ENCODE measurements at places on chromosomes 4 and X.

DNA sequence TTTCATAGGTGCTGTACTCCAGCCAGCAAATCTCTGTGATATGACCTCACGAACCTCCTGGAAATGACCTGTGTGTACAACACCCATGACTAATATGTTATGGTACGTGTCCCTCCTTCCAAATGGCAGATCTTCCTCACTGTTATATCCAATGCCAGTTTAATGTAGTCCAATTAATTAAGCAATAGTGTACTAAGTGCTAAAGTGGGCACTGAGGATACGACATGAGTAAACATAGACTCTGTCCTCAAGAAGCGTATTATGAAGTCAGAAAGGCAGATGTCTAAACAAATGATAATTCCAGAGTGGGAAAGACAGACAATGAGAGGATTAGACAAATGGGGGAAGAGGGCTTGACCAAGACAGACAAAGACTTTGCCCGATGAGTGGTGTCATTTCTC, 33.9 kb downstream of the GPRIN3 start:
- no peak for DNase-seq

DNA sequence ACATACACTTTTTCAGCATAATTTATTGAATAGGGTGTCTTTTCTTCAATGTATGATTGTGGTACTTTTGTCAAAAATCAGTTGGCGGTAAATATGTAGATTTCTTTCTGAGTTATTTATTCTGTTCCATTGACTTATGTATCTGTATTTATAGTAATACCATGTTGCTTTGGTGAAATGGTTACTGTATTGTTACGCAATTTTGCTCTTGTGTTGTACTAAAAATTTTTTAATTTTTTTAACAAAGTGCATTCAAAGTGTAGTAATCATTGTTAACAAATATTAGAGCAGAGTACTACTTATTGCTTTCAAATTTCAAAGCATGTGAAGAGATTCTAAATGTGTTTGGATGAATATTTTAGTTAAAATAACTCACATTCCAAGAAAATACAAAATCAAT, 915.4 kb downstream of the PCDH19 start:
- DNase-seq = no peak

GRCh38 chrX:15158736-15159406, 111.0 kb downstream of the ASB9 start:
- no peak for DNase-seq

DNA sequence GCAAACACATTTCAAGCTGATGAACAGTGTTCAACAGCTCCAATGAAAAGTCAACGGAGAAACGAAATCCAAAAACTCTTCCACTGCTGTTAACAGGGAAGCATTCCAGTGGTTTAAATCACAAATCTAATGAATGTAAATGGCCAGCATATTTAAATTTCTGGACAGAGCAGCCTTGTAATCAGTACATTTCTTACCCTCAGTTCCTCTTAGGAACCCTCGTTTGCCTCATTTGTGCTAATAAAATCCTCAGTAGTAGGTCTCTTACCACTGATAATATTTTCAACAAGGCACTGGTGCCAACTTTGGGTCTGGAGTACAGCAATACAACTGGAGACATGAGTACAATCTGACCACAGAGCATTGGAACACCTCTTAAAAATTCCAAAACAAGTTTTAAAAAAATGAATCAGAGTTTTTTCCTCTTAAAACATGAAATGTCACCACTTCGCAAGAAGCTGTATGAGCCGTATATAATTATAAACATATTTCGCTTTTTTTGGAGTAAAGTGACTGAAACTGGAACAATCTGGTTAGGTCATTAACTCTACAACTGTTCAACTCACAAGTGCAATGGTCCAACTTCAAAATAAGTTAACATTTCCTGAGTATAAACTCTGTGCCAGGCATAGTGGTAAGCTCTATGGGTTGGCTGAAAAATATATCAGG, 211.2 kb downstream of the CPEB2 start:
- no peak for DNase-seq

- no peak for DNase-seq
Measured at GRCh38 chrX:133258481-133258880, 40.3 kb upstream of the TFDP3 start.

GRCh38 chr4:1864076-1865008, 6.9 kb upstream of the NSD2 start:
- DNase-seq = no peak

GRCh38 chr4:175413561-175413960, 398.5 kb downstream of the GPM6A start:
- no peak for DNase-seq

DNA sequence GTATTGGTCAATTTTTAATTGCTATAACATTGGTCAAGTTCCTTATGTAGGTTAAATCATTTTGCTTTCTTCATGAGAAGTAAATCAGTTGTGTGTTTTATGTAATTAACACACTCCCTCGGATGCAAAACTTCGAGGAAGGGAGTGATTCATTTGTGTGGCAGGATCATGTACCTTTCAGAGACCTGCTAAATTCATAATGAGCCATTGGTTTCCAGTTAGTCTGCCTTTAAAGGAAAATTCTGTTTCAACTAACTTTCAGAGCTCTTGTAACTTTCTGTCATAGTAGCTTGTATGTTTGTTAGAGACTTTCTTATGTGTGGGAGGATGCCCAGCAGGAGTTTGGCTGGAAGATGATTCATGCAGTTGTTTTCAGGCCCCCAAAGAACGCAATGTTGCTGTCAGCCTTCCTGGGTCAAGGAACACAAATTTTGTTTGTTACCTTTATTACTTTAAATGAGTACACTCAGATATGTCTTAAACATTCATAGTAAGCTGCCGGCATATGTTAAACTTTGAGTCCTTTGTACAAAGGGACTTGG, 72.1 kb downstream of the GPR101 start:
- DNase-seq = no peak

GRCh38 chrX:21700275-21700674, 42.1 kb upstream of the KLHL34 start:
- no peak for DNase-seq
